Germinal center (tissue), 1 donor: ENCODE measurements at places on chromosomes 1 and 21.

DNA sequence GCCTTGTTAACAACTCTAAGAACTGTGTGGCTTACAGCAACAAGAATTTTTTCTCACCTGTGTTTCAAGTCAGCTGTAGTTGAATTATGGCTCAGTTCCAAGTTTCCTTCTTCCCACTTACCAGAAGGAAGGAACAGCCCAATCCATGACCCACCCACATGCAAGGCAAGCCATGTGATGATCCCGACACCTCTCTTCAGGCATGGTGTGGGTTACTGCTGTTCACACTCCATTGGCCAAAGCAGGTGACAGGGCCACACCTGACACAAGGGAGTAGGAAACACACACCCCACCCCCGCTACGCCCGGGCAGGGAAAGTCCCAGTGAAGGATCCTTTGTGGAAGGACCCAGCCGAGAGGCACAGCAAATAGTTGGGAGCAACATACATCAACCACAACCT, 36.3 kb downstream of the KCNJ15 start:
- no peak for DNase-seq

DNA sequence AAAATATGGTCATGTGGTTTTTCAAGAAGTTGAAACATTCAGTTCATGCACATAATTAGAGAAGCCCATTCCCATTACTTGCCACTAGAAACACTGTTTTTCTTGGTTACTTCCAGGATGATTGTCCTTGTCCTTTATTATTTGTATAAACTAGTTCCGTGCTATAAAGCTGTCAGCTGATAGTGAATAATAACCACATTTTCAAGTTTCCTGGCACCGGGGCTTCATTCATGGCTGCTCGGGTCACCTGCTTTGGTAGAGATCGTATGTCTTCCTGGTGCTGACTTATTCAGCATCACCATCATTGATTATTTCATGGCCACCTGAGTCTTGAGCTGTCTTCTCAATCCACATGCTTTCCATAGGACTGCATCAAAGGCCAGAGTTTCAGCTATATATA, 62.9 kb upstream of the ZNF326 start:
- no peak for DNase-seq

GRCh38 chr1:72851597-72851996, 569.3 kb upstream of the NEGR1 start:
- no peak for DNase-seq

DNA sequence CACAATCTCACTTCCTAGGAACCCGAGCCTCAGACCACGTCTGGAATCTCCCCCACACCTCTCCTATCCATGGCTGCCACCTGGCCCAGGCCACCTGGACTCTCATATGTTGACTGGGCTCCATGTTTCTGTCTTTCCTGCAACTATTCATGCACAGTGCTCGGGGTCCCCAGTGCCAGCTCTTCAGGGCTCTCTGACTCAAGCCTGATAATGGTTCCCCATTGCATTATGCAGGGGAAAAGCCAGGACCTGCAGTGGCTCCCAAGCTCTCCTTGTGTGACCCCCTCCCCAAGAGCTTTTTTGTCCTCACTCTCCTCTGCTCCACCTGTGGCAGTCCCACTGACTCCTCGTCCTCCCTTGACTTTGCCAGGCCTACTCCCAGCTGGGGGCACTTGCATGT, 417.6 kb downstream of the NPHP4 start:
- no peak for DNase-seq

- no peak for DNase-seq
Measured at GRCh38 chr1:77220687-77221463, 1.6 kb upstream of the PIGK start.

GRCh38 chr1:111399792-111400610, 27.5 kb downstream of the OVGP1 start:
- peak; percentile 40 for DNase-seq

DNA sequence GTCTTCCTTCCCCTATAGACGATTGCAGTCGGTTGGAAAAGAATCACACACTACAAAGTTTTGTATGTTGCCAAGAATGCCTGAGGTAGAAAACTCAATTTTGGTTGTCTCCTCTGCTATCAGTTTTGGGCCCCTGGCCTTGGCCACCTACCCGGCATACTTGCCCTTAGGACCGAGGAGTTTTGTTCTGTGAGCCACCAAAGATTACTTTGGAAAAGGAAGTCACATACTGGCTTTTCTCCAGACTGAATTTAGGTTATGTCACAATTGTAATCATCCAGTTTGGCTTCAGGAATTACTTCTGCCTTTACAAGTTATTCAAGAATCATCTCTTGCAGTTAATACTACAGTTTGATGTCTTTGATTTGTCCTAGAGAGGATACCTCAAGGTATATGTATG, 71.4 kb downstream of the RGL1 start:
- no peak for DNase-seq

GRCh38 chr1:175133673-175134435, 58.7 kb downstream of the KIAA0040 start:
- no peak for DNase-seq

GRCh38 chr21:15695241-15695640, 34.5 kb upstream of the USP25 start:
- no peak for DNase-seq

- DNase-seq, result no peak
Measured at GRCh38 chr1:243575070-243575469, 275.0 kb downstream of the AKT3 start.
